ENCODE measurements at places on chromosomes 5 and 9.

- DNase-seq: no peak
Observed at GRCh38 chr5:39712316-39713249, 287.8 kb upstream of the DAB2 start.

GRCh38 chr9:109143881-109144562 lies 23.0 kb downstream of the FRRS1L start:
- no peak for DNase-seq

GRCh38 chr9:110048976-110049698 lies 158.8 kb downstream of the C9orf152 start:
- no peak for DNase-seq

DNA sequence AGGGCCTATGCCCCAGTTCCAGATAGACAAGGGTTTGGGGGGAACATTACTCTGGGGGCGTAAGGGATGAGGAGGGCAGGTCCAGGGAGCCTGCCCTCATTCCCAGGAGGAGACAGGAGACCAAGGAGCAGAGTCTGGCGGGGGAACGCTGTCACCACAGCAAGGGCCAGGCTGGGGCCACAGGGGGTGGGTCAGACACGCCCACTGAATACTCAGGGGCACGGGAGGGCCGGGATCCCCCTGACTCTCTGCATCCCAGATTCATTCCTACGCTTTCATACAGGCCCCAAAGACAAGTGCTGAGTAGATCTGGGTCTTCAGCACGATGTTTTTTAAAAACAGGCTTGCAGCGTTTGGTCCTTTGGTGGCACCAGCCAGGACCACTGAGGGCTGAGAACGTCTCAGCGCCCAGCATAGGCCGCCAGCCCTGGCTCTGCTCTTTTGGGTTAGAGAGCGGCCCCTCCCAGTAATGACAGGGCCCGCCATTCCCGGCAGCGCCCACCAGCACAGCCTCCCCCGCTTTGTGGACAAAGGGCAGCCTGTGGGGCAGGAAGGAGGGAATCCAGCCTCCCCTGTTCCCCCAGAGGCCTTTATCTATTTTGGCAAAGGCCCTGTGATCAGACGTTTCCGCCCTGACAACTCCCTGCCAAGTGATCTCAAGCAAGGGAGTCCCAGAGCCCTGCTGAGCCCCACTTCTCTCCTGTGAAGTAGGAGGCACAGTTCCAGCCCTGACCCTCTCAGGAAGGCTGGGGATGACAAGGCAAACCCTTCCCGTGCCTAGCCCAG lies 24.9 kb downstream of the NEK6 start:
- DNase-seq: no peak

GRCh38 chr9:131010482-131011273 lies 1.7 kb downstream of the LAMC3 start:
- no peak for DNase-seq
